ENCODE measurements at places on chromosomes 6 and 20.

GRCh38 chr6:121485359-121485811 is 49.9 kb downstream of the GJA1 start:
- DNase-seq: no peak

GRCh38 chr6:156390621-156391020 is 386.6 kb upstream of the ARID1B start:
- DNase-seq: no peak

DNA sequence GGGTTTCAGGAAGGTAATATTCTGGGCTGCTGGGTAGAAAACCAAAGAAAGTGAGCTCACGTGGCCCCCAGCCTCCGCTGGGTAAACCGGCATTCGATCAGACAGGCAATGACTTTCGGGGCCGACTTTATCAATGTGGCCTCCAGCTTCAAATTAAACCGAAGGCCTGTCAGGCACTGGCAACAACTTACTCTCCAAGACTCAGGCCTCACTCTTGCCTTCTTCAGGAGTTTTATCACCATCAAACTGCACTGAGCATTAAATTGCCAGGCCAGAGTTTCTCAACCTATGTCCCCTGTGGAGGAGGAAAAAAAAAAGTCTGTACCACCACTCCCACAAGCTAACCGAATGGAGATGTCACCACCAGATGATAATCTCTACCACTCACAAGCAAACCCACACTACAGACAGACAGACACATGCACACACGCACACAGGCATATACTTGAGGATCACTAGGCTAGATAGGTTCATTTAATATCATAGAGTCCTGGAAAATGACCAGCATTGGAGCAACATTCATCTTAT is 1.1 kb upstream of the MBOAT1 start:
- DNase-seq: no peak

- DNase-seq: no peak
These were observed 528.2 kb upstream of the MARCKS start for GRCh38 chr6:113328886-113329381.

GRCh38 chr6:170575250-170575649 is 9.2 kb downstream of the PDCD2 start:
- no peak for DNase-seq

DNA sequence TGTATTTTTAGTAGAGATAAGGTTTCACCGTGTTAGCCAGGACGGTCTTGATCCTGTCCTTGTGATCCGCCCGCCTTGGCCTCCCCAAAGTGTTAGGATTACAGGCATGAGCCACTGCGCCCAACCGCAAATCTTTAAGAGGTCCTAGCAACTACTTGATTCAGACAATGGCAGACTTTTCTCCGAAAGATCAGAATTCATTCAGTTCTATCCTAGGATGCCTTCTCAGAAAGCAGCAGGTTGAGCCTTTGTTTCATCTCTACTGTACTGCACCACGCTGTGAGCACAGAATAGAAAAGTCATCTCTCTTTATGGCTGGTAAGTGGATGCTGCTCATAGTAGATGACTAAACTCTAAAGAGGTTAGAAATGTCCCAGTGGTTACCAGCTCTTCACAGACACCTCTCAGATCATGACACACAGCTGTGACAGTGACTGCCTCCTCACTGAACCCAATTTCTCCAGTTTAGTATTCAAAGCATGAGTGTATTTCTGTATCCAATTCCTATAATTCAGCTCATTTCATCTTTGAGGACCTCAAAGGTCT is 6.0 kb upstream of the HSF2 start:
- DNase-seq: no peak

GRCh38 chr6:62146954-62147853 is 138.8 kb downstream of the KHDRBS2 start:
- DNase-seq: no peak

- no peak for DNase-seq
These were observed 36.8 kb upstream of the BHLHE23 start for GRCh38 chr20:63043348-63044203.

- peak; percentile 71 for DNase-seq
These were observed 74.8 kb downstream of the GCNT2 start for GRCh38 chr6:10595731-10596664.

Data from PC-9 (cell line).